Stimulated activated naive CD4-positive, alpha-beta T cell (primary cell): ENCODE measurements at places on chromosomes 12 and 14.

GRCh38 chr14:61661471-61662400 lies 33.6 kb upstream of the HIF1A start:
- no peak for DNase-seq

DNA sequence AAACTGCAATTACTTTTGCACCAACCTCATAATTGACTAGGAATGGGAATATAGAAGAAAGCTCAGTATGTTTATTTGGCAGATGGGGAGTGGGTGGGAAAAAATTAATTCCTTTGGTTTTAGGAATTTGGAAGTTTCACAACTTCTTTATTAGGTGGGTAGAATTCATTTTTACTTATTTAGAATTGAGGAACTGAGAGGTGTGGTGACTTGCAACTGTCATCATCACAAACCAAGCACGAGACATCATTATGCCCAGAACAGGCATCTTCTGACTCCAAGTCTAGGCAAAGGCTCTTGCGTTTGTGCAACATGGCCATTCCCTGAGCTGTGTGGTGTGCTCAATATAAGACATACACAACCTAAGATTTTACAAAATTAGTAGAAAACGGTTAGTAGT lies 380.0 kb downstream of the ATP23 start:
- DNase-seq: no peak

DNA sequence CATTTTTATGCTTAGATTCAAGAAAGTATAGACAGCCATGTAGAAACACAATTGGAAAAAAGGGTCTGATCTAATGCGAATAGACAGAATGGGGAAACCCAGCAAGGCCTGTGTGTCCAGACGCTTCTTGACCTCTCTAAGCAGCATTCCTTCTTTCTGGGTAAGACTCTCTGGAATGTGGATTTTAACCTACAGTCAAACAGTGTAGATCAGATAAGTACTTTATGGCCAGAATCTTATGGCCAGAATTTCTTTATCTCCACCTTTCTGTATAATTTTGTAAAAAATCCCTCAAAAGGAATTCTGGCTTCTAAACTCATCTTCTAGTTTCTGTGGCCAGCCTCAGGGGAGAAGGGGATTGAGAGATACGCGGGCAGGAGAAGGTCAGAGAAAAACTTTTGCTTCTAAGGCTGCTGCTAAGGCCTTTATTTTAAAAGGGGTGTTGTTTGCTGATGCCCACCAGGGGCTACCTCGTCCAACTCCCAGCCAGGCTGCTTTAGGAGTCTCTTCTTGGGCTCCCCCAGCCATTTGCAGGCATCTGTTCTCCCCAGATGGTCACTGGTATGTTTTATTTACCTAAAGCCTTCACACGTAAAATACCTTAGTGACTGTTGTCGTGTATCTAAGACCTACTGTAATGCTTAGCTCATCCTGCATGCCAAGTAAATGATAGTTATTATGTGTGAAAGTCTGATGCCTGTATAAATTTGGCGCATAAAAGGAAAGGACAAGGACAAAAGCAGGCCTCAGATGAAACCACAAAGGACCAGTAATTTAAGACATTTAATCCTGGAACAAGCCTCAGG lies 68.4 kb downstream of the ANO6 start:
- no peak for DNase-seq

- DNase-seq: no peak
Observed at GRCh38 chr14:93028724-93029076, 87.0 kb downstream of the ITPK1 start.

- no peak for DNase-seq
Observed at GRCh38 chr14:54854181-54854580, 48.4 kb downstream of the GCH1 start.

DNA sequence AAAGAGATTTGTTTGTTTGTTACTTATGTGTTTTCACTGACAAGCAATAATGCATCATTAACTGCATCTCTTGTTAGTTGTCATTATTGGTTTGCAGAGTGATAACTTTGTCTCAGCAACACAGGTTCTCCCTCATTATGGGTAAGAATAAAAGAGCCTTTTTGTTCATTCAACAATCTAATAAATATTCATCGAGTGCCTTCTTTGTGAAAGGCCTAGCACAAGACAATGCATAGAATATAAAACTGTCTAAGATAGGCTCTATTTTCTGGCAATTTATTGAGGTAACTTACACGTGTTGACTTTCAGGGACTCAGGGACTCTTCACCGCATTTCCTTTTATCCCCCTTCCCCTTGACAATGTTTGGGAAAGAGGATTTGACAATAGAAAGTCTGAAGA lies 95.5 kb upstream of the KRR1 start:
- DNase-seq: no peak

- DNase-seq: no peak
Observed at GRCh38 chr12:116169071-116169470, 108.4 kb downstream of the MED13L start.

- no peak for DNase-seq
Observed at GRCh38 chr12:100058482-100059029, 73.8 kb upstream of the ANKS1B start.

DNA sequence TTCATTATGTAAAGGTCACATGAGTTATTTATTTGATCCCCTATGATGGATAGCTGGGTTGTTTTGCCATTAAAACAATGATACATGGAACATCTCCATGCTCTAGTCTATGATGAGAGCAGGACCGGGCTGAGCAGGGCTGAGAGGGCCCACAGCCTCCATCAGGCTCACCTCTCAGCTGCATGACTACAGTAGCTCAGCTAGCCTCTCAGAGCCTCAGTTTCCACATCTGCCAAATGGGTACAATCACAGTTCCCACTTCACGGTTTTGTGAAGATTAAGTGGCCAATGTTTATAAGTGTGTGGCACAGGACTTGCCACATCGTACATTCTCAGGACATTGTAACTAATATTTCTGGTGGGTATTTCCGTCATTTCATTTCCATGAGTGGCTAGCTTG lies 19.9 kb upstream of the MYL2 start:
- DNase-seq: no peak
